Anterior cingulate cortex (tissue), 58 donors: ENCODE measurements at places on chromosomes 5 and 9.

DNA sequence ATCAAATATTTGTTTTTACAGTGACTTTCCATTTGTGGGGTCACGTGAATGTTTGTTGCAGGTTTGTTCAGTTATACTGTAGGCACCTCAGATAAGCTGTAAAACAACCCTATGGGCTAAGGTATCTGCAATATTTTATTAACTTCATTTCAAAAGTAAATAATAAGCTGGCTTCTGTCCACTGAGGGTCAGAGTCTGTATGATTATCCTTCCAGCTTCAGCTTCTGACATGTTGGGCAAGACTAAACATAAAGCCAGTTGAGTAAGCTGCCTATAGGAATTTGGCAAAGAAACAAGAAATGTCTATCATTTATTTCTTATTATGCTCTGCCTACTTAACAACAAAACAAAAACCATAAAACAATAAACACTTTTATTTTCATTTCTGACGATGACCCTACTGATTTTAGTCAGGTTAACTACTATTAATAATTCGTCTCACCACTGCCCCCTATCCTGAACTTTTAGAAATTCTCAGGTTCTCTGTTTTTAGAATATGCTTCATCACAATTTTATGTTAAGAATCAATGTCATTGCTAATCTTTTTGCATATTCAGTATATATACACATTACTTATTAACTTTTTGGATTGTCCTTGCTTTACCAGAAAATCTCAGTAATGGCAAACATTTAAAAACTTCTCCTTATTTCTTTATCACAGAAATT is 413.6 kb upstream of the ADAMTSL1 start:
- DNase-seq: no peak

DNA sequence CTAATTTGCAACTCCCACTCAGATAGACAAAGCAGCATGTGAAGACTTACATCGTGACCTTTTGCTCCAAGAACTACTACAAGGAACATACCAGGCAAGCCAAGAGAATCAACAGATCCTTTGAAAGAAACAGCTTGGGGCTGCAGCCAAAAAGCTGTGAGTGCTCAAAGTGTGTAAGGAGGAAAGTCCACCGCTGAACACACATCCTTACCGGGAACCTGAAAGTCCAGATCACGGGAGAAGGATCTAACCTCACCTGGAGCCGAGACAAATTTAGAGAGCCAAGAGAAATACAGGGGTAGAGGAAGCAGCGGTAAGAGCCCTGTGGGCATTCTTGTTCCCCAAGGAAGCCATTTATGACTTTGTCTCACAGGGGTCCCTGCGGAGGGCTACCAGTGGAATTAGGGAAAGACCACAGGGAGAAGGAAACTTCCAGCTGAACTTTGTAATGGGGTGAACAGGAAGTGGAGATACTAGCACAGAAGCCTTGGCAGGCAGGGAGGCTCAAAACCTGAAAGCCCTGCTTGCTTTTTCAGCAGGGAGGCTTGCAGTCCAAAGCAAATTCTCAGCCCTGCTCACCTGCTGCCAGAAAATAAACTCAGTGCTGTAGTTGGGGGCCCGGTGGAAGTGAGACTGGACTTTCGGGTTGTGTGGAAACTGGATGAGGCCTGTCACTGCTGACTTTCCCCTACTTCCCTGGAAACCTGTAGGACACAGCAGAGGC is 350.2 kb downstream of the DTWD2 start:
- no peak for DNase-seq

GRCh38 chr5:60903356-60903755 is 41.5 kb downstream of the ERCC8 start:
- DNase-seq: no peak

DNA sequence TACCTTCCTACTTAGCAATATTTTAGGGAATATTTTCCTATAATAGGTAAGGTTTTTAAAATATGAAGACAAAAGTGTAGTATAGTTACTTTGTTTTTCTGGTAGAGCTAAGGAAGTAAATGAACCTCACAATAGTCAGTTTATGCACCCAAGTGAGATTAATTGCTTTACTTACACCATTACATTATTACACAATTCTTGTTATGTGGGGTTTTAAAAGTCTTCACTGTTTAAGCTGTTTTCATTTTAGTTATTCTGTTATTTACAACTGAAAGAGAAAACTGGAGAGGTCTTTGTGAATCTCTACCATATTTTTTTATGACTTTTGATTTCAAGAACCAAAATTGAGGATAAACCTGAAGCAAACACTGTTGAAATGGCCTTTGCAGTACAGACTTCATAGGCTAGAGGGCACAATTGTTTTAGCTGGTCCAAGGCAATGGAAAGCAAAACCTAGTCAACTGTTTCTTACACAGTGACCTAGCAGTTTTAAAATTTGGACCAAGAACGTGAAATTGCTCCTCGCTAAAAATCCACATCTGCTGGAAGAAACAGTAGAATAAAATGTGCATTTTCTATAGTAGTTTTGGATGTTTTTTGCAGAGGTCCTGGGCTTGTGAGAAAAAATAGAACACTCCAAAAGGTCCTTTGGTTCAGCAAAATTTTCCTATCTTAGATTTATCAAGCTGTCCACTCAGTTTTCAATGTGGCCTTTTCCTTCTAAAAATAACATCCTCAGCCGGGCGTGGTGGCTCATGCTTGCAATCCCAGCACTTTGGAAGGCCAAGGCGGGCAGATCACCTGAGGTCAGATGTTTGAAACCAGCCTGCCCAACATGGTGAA is 66.4 kb upstream of the FER start:
- no peak for DNase-seq

DNA sequence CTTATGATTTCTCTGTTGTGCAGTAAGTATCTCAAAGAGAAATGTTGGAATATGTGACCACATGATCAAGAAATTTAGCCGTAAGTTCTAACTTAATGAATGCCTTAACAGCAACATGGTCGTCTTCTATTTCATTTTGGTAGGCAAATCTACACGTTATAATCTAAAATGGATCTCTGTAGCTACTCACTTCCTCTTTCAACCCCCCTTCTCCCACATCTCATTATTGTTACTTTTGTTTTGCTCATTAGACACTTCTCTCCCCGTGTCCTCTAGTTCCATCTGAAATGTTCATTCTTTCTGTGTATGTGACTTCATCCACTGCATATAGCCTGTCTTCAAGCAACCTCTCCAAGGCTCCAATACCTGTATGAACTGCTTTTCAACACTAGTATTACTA is 27.1 kb upstream of the LPAR1 start:
- DNase-seq: no peak
